Right lung (tissue), 10 donors: ENCODE measurements at places on chromosomes 1 and 21. TPM values are rescaled to one million over a fixed set of nuclear protein-coding genes. Genes with fewer than 3 reads are reported as not detected.
A peak's percentile ranks its signal among the peaks of the same experiment; 100 is the strongest.

Gene SPRR2E
- not detected for polyA plus RNA-seq

Gene MIXL1
- 0.69 TPM for polyA plus RNA-seq

Gene BNIPL
- polyA plus RNA-seq: 5.9 TPM

Gene RXRG
- polyA plus RNA-seq: 19.3 TPM

Gene C1QA
- polyA plus RNA-seq: 20.3 TPM

GRCh38 chr1:5721634-5722215 is 270.5 kb downstream of the NPHP4 start:
- DNase-seq: no peak

- no peak for DNase-seq
These were observed 66.6 kb upstream of the RHOU start for GRCh38 chr1:228668553-228669241.

DNA sequence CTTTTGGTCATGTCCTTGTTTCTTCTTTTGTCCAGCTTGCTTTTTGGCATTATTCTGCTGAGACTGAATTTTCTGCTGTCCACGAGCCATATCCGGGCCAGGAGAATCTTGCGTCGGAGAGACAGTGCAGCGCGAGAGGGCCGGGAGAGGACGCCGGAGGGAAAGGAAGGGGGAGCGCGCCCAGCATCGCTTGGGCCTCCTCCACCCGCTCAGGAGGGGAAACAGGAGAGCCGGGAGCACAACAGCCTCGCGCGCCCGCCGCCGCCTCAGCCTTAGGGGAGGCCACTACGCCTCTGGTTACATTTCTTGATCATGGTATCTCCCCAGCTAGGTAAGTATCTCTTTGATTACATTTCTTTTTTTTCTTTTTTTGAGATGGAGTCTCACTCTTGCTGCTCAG is 7.4 kb upstream of the DEGS1 start:
- no peak for DNase-seq

DNA sequence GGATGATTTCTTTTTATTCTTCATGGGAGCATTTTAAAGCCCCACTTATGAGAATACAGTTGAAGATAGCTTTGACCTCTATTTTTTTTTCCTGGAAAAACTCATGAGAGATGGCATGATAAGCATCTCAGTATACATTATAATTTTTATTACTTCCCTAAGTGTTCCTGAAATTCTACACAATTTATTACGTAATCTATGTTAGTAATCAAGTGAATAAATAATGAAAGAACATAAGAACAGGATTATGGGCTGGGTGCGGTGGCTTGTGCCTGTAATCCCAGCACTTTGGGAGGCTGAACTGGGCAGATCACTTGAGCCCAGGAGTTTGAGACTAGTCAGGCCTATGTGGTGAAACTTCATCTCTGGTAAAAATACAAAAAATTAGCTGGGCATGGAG is 13.2 kb upstream of the PRKAA2 start:
- no peak for DNase-seq

GRCh38 chr1:225580238-225581099 is 72.5 kb downstream of the ENAH start:
- DNase-seq: no peak

- DNase-seq: peak; percentile 51
These were observed at the start of gene GPR161 for GRCh38 chr1:168136709-168137514. GPR161 (minus strand) TSS chr1:168136930; CDS start chr1:168104850, 32,080 bp downstream.

DNA sequence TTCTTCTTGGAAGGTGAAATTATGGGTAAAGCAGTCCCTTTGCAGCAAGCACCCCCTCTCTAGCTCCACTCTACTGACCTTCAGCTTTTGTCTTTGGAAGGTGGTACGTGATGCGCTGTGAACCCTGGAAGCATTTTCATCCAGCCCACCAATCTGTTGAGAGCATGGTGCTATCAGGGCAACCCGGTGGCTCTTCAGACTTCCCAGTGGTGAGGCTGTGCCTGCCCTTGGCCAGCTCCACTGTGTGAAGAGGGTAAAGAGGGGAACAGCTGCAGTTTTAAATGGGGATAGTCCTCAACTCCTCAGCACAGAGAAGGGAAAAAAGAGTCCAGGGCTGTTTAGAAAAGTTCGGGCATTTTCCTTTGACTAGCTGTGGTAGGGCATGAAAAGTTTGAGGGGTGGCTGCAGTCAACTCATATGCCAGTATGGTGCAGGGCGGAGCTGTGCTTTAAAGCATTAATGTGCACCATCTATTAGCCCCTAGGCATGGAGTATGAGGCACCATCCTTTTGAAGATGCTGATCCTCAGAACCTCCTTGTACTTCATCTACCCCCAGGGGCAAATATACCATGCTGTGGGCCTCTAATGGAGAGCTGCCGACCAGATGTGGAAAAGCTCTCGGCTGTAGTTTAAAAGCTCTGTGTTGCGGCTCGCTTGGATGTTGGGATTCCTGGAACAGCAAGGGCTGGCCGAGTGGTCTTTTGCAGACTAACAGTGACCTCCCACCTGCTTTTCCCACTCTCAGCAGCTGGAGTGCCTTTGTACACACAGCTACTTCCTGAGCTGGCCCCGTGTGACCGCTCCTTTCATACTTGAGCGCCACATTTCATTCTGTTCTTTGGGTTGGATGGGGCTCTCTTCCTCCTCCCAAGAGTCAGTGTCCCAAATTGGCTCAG is 123.0 kb downstream of the PEX14 start:
- DNase-seq: no peak

GRCh38 chr1:35884934-35885333 is 1.9 kb downstream of the AGO1 start:
- DNase-seq: no peak

GRCh38 chr1:159845751-159846629 is 16.5 kb downstream of the VSIG8 start:
- DNase-seq: no peak

GRCh38 chr1:65703853-65704252 is 88.8 kb upstream of the PDE4B start:
- no peak for DNase-seq

GRCh38 chr1:54579337-54579781 is 31.3 kb downstream of the ACOT11 start:
- DNase-seq: peak; percentile 45

- DNase-seq: no peak
These were observed 83.4 kb upstream of the ADGRL4 start for GRCh38 chr1:79089946-79090345.

GRCh38 chr1:172916116-172916515 is 134.6 kb downstream of the TNFSF18 start:
- DNase-seq: no peak

GRCh38 chr1:208778417-208778816 is 534.2 kb upstream of the PLXNA2 start:
- no peak for DNase-seq

DNA sequence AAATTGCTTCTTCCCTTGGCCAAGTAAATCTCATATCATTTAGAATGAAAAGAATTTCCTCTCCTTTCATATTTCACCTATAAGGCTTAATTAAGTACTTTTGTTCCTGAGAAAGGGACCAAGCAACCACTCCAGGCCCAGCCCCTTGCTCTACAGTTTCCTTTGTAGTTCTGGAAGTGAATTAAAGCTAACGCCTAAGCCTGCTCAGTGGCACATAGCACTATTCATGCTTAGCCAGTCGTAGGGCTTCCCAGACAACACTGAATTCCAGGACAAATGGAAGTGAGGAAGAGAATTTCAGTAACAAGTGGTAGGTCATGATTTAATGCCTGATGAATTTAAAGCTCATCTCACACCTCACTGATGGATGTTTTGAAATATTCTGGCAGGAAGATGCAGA is 73.3 kb downstream of the RPAP2 start:
- no peak for DNase-seq

DNA sequence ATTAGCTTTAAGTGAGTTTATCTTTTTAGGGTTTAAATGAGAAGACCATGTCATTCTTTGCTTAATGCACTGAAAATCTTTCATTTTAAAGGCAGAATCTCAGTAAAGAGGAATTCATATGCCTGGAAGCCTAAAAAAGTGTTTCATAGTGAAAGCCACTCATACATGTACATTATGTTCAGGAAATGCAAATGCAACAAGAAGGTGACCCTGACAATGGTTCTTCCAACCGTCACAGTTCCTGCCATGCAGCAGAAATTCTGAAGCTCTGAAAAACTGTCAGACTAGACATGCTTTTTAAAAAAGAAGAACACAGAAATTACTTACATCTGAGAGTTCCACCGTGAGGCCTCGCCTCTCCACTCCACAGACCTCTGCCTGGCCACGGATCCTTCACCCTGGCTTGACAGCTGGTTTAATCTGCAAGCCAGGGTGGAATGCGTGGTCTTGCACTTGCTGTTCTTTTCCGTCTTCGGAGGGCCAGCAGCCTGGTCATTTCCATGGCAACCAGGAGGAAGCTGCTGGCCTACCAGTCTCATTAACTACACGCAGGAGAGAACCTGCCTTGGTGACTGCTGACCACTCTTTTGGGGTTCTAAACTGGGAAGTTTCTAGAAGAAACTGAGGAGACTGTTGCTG is 41.8 kb upstream of the PAXBP1 start:
- no peak for DNase-seq

DNA sequence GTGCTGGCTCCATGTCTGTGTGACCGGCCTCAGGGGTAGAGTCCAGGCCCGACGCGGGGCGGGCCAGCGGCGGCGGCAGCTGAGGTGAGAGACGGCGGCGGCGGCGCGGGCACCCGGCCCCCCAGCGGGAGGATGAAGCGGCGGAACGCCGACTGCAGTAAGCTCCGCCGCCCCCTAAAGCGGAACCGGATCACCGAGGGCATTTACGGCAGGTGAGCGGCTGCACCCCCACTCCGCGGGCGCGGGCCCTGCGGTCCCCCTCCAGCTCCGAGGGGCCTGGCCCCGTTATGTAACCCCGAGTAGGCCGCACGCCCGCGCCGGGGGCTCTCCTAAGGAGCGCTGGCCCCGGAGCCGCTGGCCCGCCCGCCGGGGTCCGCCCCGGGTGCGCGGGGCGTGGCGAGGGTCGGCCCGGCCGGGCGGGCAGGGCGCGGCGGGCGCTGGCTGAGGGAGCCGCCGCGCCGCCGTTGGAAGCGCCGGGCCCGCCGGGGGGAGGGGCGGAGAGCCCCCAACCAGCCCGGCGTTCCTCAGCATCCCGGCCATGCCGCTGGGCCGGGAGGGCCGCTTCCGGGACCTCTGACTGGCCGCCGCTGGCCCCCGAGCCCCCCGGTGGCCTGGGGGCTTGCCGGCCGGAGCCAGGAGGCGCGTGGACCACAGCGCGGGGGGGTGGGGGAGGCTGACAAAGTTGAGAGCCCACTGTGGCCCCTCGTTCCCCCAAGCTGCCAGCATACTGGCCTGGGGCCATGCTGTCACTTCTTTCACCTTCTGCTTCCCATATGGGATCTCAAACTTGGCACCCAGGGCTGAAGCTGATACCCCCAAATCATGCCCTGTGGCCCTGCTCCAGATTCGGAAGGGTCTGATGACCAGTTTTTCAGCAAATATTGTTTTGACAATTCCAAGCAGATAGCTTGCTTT is 527 bp downstream of the MACO1 start:
- DNase-seq: peak; percentile 17

GRCh38 chr1:20240012-20240411 is 50.7 kb upstream of the VWA5B1 start:
- no peak for DNase-seq

GRCh38 chr21:15224346-15225086 is 159.7 kb upstream of the NRIP1 start:
- DNase-seq: no peak

- no peak for DNase-seq
These were observed 115.0 kb downstream of the MAGI3 start for GRCh38 chr1:113505357-113505756.

DNA sequence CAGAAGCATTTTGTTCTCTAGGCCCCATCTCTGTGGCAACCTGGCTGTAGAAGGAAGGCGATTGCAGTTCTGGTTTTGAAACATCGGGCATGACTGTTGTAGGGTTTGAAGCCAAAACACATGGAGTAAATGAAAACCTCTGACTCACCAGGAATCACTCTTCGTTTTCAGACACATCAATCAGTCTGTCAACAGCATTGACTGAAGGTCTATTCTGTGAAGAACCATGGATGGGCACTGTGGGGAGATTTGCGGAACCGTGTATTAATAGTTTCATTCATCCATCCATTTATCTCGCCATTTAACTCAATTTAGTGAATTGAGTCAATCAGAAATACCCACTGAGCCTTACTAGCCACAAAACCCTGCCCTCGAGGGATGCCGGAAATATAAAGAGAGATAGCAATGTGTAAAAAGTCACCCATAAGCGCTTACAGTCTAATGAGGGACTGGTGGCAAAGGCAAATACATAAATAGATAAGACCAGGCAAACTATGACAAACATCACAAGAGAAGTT is 364.6 kb upstream of the PROX1 start:
- no peak for DNase-seq

DNA sequence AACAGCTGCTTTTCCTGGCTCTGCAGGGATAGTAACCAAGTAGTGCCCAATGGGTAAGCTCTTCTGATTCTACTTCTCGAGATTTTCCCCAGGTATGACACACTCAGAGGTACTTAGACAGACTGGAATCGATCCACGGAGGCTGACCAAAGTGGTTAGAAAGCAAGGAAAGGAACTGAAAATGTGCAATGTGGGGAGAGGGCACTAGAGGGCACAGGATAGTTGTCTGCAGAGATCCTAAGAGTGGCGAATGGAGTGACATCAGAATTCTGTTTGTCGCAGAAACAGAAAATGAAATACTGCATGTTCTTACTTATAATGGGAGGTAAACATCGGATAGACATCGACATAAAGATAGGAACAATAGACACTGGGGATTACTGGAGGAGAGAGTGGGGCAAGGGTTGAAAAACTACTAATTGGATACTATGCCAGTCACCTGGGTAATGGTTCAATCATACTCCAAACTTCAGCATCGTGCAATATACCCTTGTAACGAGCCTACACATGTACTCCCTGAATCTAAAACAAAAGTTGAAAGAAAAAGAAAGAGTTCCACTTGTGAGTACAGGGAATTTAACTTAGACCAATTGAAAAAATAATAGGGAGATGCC is 23.3 kb downstream of the CYP2J2 start:
- DNase-seq: no peak

- DNase-seq: no peak
These were observed 22.4 kb upstream of the LEPR start for GRCh38 chr1:65398083-65398482.

- no peak for DNase-seq
These were observed 19.6 kb downstream of the ARHGEF10L start for GRCh38 chr1:17558954-17559614.

DNA sequence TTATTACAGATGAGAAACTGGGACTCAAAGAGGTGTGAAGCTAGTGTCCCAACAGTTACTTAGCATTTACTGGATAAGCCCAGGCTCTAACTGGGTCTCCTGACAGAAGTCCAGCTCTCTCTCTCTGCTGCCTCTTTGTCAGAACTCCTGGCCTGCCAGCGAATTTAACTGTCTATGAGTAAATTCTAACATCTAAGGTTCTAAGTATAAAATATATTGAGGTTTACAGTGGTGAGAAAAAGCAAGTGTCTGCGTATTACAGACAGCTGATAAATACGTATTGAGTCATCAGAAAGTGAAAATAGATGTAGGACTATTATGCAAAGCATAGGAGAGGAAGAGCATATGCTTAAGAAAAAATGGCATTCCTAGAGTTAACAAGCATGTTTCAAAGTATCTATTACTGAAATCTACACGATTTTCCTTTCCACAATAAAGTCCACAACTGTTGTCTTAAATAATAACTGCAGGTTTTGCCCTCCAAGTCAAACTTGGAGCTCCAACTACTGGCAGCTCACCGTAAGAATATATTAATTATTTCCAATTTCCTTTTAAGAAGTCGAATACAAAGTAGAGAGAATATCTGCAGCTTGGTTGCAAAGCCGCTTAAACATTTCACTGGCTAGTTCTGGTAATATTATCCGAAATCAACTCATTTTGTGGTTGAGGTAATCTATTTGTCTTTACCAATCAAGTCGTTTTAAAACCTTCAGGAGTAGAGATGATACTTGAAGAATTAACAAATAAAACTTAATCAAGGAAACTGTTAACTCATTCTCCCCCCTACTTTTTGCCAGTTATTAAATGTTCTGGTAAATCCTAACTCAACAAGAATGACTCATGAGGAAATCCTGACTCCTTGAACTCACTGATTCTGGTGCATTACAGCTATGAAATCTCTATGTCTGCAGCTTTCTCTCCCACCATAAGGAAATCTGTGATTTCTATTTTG is 1.4 kb upstream of the RGS2 start:
- DNase-seq: peak; percentile 38
